ENCODE measurements at places on chromosomes 16 and 17.

DNA sequence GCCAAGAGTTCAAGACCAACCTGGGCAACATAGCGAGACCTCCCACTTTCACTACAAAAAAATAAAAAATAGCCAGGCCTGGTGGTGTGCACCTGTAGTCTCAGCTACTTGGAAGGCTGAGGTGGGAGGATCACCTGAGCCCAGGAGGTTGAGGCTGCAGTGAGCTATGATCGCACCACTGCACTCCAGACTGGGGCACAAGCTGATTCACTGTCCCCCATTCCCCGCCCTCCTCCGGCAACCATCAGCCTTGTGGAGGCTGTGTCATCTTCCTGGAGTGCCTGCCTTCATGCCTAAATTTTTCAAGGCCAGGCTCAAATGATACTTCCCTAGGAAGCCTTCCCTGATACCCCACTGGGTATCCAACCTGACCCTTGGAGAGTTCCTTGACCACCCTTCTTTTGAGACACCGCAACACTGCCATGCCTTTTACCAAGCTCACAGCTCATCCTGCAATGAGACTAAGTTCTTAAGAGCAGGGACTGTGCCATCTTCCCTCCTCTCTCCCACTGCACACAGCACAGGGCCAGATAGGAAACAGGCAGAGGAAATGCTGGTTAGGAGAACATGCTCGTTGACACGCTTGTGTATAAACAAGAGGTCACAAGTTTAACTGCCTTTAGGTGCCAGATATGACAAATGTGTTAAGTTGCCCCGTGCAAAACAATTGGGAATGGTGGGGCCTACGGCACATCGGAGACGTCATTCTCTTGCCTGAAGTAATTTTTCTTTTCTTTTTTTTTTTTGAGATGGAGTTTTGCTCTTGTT, 3.9 kb upstream of the SRCAP start:
- no peak for DNase-seq

GRCh38 chr17:66098040-66098439, 93.9 kb downstream of the CEP112 start:
- DNase-seq, result no peak

- no peak for DNase-seq
Measured at GRCh38 chr17:62780951-62781350, 27.2 kb downstream of the MARCHF10 start.

GRCh38 chr16:27208796-27209195, 5.5 kb downstream of the KDM8 start:
- no peak for DNase-seq

GRCh38 chr17:63290784-63291183, 155.3 kb downstream of the CYB561 start:
- no peak for DNase-seq

GRCh38 chr17:64231567-64232141, 31.4 kb downstream of the TEX2 start:
- DNase-seq, result no peak

DNA sequence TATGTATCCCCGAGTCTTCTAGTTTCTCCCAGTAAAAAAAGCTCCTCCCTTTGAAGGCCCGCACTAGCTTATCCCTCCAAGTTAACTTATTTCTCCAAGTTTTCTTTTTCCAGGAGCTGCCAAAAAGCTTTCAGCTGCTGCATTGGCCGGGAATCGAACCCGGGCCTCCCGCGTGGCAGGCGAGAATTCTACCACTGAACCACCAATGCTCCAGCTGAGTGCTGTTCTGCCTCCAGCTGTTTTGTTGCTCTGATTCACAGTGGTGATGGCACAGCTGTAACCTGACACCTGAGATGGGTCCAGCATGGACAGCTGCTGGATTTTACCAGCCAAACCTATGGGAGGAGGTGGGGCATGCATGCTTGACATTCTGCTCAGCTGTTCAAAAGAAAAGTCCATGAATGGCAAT, 22.1 kb downstream of the VAC14 start:
- no peak for DNase-seq

- DNase-seq, result no peak
Measured at GRCh38 chr17:44367231-44367979, 3.8 kb upstream of the FAM171A2 start.

DNA sequence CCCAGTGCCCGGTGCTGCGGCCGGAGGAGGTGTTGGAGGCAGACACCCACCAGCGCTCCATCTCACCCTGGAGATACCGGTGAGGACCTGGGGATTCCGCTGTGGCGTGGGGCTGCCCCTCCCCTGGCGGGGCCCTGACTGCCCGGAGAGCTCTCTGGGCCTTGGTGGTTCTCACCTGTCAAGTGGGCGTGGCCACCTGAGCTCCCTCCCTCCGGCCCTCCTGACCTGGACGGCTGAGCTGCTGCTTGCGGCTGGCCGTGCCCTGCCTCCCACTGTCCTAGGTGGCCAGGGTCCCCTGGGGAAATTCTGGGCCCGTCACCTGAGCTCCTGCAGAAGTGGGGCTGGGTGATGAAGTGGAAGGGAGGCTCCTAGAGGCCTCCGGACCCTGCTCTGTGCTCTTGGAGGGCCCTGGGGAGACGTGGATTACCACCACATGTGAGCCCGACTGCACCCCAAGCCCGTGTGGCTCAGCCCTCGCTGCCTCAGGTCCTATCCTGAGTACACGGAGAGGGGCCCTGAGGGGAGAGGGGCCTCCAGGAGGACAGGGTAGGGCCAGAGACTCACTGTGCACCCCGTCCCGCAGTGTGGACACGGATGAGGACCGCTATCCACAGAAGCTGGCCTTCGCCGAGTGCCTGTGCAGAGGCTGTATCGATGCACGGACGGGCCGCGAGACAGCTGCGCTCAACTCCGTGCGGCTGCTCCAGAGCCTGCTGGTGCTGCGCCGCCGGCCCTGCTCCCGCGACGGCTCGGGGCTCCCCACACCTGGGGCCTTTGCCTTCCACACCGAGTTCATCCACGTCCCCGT, 1.1 kb downstream of the IL17C start:
- DNase-seq, result peak; percentile 60

DNA sequence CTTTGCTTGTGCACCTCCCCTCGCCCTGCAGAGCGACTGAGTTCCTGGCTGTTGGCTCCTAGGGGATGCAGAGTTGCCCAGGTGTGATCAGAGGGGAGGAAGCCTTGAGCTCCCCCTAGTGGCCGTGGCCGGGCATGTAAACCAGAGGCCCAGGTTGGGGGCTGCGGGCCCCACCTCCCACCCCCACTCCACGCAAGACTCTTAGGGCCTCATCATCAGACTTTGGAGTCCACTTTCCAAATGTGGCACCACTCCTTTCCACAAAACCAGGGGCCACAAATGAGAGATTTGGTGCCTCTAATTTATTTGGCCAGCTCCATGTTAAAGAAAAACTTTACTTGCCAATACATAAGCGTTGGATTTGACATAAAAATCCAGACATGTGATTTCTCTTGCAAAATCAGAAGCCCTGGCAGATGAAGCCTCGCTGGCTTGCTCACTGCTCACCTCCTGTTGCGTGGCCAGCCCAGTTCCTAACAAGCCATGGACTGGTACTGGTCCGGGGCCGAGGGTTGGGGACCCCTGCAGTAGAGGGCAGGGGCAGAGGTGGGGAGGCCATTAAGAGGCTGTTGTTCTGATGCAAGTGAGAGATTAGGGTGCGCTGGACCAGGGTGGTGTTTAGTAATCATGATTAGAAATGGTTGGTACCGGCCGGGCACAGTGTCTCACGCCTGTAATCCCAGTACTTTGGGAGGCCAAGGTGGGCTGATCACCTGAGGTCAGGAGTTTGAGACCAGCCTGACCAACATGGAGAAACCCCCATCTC, 28.7 kb upstream of the GAS7 start:
- DNase-seq, result peak; percentile 86

GRCh38 chr17:41580687-41581365, 5.9 kb downstream of the KRT14 start:
- DNase-seq, result no peak

DNA sequence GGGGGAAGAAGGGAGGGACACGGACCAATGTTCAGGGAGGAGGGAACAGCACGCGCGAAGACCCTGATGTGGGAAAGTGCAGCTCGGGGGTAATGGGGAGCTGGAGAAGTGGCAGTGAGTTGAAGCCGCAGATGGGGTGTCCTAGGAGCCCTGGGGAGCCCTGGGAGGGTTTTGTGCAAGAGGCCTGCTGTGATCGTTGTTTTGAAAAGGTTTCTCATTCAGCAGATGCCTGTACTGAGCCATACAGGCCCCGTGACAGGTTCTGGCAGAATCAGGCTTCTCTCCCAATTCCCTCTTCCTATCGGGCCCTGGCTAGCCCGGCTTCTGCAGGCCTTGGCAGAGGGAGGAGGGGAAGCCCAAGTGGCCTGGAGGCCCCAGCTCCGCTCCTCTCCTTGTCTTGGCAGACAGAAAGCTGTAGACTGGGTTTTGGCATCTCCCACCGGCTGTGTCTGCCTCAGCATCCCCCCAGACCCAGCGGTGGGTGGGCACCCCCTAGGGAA, 38.4 kb upstream of the EMP2 start:
- no peak for DNase-seq

DNA sequence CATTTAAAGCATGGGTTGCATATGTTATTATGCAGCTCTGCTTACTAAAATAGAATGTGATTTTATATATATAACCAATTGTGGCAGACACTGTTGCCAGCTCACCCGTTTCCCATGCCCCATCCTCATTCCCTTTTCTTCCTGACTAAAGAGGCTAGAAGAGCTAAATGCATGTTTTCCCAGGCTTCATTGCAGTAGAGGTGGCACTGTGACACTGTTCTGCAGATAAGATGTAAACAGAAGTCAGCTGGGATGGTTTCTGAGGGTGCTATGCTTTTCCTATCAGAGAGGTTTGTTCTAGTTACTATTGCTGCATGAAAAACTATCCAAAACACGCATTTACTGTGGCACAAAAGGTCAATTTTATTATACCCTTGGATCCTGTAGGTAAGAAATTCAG, 5.7 kb upstream of the TOB1 start:
- DNase-seq, result no peak
